ENCODE measurements at places on chromosomes 11 and 22.

DNA sequence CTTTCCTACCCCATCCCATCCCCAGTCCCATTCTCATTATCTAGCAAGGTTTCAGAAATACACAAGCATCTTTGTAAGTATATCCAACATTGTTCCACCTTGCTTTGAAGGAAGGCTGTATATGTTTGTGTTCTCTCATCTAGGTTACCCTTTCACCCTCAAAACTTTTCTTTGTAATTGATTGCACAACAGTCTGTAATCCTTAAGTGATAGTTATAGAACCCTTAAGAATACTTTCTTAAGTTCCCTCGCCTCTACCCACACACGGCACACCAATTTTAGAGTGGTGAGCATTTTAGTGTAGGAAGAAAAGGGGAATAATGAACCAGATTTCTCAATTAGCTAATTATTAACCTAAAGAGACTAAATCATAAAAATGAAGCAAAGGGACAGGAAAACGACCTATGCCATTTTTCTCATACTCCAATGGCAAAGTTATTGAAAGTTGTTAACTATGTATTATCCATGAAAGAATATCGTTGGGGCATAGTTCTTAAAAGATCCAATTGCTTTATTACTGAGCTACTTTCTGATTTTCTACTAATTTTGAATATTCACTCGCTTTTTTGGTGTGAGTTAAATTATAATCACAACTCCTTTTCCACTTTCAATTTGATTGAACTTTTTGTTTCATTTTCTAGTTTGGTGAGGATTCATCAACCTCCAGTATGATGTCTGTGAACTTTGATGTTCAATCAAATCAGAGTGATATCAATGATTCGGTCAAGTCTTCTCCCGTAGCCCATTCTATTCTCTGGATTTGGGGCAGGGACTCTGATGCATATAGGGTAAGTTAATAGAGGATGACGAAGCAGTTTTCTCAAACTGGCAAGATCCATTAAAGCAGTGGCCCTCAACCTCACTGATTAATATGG is 44.9 kb downstream of the TTC17 start:
- DNase-seq = no peak

DNA sequence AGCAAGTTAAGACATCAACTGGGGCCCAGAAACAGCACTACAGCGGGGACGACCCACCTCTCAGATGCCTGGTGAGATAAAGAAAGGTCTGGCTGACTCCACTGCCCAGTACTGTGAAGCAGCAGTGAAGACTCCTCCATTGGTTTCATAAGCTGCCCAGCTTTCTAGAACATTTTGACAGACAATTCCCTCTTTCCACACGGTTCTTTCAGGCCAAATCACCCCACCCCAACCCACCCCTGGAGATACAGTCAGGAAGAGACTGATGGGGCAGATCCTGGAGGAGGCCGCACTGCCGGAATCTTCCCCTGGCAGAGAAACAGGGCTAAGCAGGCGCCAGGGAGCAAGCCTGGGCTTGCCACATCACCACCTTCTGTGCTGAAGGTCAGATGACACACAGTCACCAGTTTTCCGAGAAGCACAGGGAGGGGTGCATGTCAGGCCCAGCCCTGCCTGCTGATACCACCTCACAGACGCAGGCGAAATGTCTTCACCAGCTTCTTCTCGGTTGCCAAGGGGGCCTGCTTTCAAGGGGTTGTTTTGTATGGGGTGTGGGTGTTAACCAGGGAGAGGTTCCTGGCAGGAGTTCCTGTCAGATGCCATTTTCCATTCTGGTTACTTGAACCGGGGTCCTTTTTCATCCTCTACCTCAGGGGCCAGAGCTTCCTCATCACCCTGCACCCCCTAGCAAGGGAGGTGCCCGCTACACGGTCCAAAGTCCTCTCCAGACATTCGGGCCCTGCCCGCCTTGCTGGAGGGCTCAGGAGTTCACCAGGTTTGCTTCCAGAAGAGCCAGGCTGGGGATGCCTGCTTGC is 1.4 kb upstream of the NEAT1 start:
- DNase-seq = peak; percentile 73

DNA sequence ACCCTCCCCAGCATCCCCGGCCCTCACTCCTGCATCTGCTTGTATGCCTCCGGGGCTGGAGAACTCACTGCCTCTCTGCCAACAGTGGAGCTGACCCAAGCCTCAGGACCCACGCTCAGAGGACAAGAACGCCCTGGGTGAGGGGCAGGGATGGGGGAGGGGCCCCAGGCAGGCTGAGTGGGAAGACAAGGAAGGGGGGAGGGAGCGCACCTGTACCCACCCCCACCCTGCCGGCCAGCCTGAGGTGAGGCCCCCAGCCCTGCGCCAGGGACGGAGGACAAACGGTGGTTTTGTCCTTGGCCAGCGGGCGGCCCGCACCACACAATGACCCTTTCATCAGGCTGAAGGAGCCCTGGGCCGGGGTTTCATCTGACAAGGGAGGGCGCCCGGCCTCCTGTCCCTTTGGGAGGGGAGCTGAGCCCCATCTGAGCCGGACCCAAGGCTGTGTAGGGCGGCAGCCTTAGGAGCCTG is 10.0 kb downstream of the WNT7B start:
- no peak for DNase-seq

- no peak for DNase-seq
These were observed 9.8 kb downstream of the EHBP1L1 start for GRCh38 chr11:65585396-65586246.

DNA sequence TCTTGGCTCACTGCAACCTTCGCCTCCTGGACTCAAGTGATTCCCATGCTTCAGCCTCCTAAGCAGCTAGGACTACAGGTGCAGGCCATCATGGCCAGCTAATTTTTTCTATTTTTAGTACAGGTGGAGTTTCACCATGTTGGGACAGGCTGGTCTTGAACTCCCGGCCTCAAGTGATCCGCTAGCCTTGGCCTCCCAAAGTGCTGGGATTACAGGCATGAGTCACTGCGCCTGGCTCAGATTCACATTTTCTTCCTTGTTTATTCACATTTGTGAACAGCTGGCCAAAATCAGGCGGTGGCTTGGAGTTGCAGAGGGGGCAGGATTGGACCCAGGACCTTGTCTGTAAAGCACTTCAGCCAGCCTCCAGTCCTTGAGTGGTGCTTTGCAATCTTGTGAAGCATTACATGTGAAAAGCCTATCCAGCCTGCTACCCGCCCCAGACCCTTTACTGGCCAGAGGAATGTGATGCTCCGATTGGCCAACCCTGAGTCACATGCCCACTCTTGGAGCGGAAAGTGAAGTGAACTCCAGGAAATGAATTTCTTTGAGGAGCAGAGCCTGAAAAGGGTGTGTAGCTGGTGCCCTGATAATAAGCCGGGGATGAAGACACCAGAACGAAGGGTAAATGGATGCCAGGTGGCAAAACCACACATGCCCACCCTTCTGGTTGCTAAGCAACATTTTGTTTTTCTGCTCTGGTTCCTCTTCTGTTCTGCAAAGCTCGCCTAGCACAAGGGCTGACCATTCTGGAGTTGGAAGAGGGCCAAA is 62.6 kb upstream of the PTPRJ start:
- no peak for DNase-seq

- DNase-seq = no peak
These were observed 55.2 kb downstream of the PANX1 start for GRCh38 chr11:94183886-94184264.

Data from stimulated activated CD4-positive, alpha-beta T cell treated with anti-CD3 and anti-CD28 coated beads, Interleukin-1b, Interleukin-23, amount 100 ng/mL, for 1 hour (primary cell).